Kidney epithelial cell (primary cell): ENCODE measurements at places on chromosomes 12 and 14.
A peak's percentile ranks its signal among the peaks of the same experiment; 100 is the strongest.

DNA sequence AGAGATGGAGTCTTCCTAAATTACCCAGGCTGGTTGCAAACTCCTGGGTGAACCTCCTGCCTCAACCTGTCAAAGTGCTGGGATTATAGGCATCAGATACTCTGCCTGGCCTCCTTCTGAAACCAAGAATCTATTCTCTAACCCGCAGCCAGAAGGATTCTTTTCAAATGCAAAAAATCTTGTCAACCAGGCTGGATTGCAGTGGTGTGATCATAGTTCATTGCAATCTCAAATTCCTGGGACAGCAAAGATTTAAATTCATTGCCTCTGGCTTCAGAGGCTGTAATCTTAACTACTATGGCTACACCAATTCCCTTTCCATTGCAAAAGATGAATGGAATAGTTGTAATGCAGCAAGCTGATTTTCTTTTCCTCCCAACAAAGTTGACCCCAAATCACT lies 106.3 kb upstream of the TBX3 start:
- no peak for DNase-seq

- no peak for DNase-seq
Observed at GRCh38 chr14:41280745-41281144, 325.9 kb upstream of the LRFN5 start.

GRCh38 chr12:109948368-109948767 lies 47.8 kb downstream of the GIT2 start:
- DNase-seq, result no peak

DNA sequence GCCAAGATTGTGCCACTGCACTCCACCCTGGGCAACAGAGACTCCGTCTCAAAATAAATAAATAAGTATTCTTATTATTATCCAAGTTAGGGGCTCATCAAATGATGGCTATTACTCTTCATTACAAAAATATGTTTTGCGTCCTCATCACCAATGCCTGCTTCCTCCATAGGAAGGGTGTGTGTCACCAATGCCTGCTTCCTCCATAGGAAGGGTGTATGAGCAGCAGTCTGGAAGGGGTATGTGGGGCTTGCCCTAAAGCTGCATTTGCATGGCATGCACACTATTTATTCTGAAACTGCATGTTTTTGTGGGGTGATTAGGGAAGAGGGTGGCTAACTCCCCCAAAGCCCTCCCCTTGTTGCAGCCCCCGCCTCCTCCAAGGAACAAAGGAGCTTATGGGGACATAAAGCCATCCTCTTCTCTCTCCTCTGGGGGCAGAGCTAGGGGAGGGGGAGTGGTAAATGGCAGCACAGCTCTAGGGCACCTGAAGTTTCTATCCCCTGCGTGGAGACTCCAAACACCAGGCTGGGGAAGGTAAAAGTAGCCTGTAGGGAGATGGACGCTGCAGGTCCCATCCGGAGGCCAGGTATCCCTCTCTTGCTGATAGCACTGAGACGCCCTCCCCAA lies 1.3 kb downstream of the CAMKK2 start:
- no peak for DNase-seq

- DNase-seq, result no peak
Observed at GRCh38 chr12:2667716-2668440, 126.9 kb upstream of the FKBP4 start.

- no peak for DNase-seq
Observed at GRCh38 chr12:91951571-91951970, 194.1 kb downstream of the BTG1 start.

- DNase-seq, result no peak
Observed at GRCh38 chr12:11668611-11669010, 19.1 kb downstream of the ETV6 start.

DNA sequence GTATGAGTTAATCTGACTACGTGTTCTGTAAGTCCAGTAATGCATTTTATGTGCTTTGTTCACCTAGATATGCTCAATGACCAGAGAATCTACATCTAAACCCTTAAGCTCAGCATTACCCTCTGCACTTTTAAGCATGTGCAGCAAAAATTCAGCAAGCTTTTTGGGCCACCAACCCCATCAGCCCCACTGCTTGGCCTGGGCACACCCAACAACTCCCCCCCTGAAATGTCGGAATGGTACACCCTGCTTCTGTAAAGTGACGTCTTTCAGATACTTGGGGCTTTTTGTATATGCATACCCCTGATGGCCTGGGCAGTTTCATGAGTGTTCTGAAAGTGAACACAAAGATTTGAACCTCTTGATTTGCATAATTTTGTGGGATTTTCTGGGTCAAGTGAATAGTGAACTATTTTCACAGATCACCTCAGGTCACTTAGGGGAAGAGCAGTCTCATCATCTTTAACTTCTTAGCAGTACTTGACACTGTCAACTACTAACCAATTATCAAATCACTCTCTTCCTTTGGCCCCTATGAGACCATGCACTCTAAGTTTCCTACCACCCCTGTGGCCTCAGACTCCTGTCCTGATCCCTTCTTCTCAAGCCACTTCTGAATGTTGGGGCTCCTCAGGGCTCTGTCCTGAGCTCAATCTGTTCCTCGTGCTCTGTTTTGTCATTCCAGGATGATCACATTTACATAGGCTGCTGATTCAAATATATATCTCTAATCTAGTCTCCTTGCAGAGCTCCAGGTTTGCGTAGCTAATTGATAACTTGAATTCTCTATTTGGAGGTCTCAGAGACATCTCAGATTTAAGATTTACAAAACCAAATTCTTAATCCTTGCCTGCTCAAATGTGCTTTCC lies 36.3 kb upstream of the PPM1A start:
- DNase-seq, result no peak

- peak; percentile 61 for DNase-seq
Observed at GRCh38 chr12:67042697-67043131, 226.4 kb upstream of the CAND1 start.
